Amniotic stem cell (primary cell): ENCODE measurements at places on chromosomes 4 and X.
A peak's percentile ranks its signal among the peaks of the same experiment; 100 is the strongest.

DNA sequence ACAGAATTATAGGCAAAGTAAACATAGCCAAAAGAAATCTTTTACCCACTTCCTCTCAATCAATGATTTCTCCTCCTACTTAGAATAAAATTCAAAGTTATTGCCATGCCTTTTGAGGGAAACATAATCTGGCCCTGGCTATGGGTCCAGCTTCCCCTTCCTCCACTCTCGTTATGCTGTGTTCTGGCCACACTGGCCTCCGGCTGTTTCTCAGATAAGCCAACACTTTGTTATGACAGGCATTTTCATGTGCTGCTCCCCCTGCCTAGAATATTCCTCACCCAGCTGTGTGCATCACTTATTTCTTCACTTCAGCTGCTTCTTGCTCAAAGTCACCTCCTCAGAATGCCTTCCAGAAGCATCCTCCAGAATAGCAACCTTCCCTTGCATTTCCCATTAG lies 386.6 kb upstream of the AADAT start:
- no peak for DNase-seq

DNA sequence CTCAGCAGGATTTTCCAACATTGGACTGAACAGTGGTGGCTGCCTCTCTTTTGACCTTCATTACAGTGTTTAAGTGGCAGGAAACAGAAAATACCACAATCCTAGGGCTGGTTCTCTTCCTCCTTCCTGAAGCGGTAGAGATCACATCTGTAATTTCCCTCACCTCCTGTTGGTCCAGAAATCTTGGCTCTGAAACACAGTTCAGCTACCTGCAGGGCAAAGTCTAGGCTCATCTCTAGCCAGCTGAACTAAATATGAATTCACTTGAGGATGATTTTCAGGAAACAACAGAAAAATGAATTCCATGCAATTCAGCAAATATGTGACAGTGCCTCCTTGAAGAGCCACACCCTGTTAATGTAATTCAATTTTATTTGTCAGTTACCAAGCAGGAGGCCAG lies 531.9 kb downstream of the INPP4B start:
- no peak for DNase-seq

DNA sequence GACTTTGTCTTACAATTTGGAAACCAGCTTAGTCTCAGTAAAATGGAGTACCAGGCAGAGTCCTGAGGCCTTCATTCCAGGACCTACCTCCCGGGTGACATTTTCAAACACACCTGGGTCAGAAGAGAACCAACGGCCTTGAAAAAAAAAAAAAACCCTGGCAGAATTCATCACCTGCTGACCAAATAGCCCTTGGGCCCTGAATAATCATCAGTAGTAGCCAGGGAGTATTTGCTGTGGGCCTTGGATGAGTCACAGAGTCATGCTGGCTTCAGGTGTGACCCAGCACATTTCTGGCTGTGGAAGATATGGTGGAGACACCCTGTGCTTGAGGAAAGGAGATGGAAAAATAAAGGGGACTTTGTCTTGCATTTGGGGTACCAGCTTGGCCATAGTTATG lies 92.2 kb downstream of the LPAR4 start:
- no peak for DNase-seq

GRCh38 chrX:136731207-136731782 lies 49.4 kb downstream of the ARHGEF6 start:
- no peak for DNase-seq

- no peak for DNase-seq
These were observed 119.8 kb downstream of the DCK start for GRCh38 chr4:71113294-71113693.

- peak; percentile 24 for DNase-seq
These were observed 157.6 kb downstream of the RASL11B start for GRCh38 chr4:53019485-53020382.

- DNase-seq = no peak
These were observed 637.9 kb downstream of the FAT4 start for GRCh38 chr4:125952631-125953030.

DNA sequence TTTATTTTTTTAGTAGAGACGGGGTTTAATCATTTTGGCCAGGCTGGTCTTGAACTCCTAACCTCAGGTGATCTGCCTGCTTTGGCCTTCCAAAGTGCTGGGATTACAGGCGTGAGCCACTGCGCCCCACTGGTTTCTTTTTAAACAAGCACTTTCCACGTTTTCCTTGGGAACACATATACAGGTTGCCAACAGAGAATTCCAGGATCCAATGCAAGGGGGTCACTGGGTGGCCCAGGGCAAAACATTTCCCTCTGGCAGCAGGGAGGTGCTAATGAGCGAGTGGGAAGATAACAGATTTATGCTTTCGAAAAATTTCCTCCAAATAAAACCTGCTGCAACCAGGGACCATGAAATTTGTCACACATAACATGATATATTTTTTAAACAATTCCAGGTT lies 41.1 kb downstream of the ADRA2C start:
- no peak for DNase-seq

DNA sequence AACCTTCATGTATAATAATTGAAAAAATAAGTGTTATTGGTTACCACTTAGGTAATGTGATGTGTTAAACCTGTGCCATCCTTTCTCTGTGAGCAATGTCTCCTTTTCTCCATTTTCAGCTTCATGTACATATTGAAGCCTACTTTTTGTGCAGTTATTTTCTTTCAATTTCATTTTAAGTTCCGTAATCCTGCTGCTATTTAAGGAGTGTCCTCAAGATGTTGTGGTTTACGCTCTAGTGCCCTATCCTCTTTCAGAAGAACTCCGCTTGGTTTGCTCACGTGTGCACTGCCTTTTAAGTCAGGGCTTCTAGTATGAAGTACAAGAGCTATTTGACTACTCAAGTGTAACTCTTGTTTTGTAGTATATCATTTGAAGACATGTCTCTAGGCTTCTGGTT lies 2253.2 kb upstream of the TENM3 start:
- no peak for DNase-seq

DNA sequence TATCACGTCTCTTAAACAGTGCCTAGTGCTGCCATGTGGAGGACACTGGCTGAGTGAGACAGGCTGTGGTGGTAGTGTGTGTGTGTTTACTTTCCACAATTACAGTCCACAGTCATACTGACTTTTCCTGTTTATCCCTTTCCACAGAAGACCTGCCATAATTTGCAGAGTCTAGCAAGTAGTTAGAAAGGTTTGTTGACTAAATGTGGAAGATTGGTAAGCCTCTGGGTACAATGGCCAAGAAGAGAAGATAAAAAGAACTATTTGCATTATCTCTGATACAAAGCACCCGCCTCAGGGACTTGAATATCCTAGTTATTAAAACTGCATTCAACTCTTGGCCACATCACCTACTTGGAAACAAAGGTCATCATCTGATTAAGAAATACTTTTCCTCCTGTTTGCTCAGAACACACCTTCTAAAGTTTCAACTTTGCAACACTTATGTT lies 89.1 kb downstream of the FAM13A start:
- DNase-seq = no peak

GRCh38 chr4:41887821-41888686 lies 47.2 kb upstream of the TMEM33 start:
- peak; percentile 19 for DNase-seq

DNA sequence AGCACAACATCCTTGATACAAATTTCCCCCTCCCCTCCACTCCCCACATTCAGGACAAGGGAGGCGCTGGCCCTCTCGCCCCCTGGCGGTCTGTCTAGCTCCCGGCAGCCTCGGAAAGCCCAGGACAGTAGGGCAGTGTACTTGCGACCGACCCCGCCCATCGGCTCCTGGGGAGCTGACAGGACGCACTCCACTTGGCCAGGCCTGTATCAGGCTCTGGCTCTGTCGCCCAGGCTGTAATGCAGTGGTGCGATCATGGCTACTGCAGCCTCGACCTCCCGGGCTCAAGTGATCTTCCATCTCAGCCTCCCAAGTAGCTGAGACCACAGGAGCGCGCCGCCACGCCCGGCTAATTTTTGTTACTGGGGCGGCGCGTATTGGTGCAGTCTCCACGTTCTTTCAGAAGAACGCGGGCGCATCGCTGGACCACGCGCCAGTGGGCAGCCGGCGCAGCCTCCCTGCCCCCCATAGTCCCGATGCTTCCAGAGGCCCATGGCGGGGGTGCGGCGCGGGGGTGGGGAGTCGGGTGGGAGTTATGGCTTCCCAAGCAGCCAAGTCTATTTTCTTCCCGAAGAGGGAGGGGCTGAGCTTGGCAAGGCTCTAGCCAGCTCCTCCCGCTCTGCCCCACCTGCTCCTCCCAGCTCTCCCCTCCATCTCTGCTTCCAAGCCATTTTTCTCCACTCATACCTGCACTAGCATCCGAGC lies 7.8 kb upstream of the AKAP14 start:
- no peak for DNase-seq

GRCh38 chr4:183860119-183860518 lies 45.0 kb upstream of the STOX2 start:
- no peak for DNase-seq
